Stimulated activated CD4-positive, alpha-beta T cell treated with anti-CD3 and anti-CD28 coated beads, Interleukin-1b, Interleukin-23, amount 100 ng/mL, for 1 hour (primary cell): ENCODE measurements at places on chromosomes 2 and 18.

- no peak for DNase-seq
Measured at GRCh38 chr2:216017365-216017764, 4.0 kb upstream of the MREG start.

- no peak for DNase-seq
Measured at GRCh38 chr2:119240311-119241204, 16.9 kb downstream of the STEAP3 start.

DNA sequence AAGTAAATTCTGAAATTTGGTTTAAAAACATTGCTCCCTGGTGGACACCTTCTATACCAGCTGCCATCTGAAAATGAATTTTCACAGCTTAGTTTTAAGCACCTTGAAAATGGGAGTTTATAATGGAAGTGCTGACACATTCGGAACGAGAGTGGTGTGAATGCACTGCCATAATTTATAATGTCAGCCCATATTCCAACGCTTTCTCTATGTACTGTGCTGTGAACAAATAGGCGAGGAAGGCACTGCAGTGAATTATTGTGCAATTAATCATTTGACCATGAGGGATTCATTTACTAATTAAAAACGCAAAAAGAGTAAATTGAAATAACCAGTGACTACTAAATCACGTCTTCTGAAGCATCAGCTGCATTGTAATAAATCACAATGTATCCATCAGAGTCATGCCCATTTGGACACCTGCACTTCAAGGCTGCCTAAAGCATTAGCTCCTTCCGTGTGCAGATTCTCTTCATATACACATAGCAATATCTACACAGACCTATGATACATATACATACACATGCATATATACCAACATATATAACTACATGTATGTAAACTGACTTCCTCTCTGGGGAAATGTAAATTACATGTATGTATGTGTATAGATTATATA lies 699.8 kb downstream of the GALR1 start:
- DNase-seq, result no peak

GRCh38 chr2:137927846-137928245 lies 36.4 kb upstream of the HNMT start:
- no peak for DNase-seq

DNA sequence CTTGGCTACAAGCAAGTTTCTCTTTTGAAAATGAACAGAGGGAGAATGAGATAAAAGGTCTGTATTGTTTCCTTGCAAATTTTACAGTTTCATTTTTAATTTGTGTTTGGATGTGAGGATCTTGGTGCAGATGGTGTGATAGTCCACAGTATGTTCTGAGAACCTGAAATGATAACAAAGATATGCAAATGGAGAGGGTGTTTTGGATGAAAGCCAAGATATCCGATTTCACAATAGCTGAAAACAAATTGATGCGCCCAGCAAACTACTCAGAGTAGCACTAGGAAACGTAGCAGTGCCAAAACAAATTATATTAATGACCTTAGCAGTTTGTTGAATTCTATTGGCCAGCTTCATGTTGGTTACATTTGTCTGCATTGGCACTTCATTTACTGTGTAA lies 683.5 kb downstream of the TMEM182 start:
- no peak for DNase-seq

DNA sequence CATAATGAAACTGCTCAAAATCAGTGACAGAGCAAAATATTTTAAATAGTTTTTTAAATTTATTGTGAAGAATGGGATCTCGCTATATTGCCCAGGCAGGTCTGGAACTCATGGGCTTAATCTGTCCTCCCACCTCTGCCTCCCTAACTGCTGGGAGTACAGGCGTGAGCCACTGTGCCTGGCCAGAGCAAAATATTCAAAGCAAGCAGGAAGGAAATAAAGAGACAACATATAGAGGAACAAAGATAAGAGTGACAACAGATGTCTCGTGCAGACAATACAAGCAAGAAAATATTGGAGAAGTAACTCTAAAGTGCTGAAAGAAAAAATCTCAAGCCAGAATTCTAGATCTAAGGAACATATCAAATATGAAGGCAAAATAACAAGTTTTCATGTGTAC lies 5.0 kb upstream of the SCLY start:
- DNase-seq, result no peak

DNA sequence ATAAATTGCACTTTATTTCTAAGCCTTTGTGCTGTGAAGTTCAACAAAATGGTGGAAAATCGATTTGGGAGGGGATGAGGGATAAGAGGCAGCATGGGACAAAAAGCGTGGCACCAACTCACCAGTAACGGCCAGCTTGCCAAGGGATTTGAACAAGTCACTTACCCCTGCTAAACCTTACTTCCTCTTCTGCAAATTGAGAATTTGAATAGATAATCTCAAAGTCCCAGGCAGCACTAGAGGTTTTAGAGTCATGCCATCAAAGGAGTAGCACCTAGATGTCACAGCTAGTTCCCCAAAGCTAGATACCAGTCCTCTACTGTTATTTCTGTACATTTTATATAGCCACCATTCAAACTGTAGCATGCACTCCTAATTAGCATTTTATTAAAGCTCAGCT lies 83.7 kb upstream of the VRK2 start:
- DNase-seq, result no peak

- no peak for DNase-seq
Measured at GRCh38 chr2:20618886-20619521, 31.9 kb downstream of the HS1BP3 start.

GRCh38 chr2:241894681-241895426 lies 25.3 kb downstream of the RTP5 start:
- no peak for DNase-seq

DNA sequence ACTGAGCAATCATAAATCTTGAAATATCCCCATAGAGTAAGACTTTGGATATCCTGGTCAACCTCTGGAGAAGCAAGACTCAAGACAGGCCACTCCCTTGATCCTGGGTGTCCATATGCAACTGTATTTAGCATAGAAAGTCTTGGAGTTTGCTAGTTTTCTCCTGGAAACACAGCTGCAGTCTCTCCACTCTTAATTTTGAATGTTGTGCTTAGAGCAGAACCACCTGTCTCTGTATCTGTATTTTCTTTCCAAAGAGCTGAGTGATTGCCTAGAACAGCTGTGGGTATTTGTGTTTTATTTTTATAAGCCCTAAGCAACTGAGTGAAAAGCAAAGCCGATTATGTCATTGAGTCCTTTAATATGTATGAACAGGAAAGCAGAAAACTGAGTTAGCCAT lies 64.1 kb upstream of the ADAM23 start:
- no peak for DNase-seq

- DNase-seq, result no peak
Measured at GRCh38 chr2:2573658-2574293, 242.7 kb upstream of the MYT1L start.

DNA sequence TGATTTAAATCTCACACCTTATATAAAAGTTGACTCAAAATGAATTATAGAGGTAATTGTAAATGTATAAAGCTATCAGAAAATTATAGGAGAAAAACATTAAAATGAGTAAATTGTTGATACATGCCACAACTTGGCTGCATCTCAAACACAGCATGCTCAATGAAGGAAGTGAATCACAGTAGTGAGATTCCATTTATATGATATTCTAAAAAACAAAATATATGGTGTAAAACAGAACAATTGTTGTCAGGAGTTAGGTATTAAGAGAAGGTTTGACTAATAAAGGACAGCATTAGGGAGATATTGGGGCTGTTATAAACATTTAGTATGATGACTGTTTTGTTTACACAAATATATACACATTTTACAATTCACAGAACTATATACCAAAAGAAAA lies 356.6 kb upstream of the CELF4 start:
- no peak for DNase-seq

- DNase-seq, result no peak
Measured at GRCh38 chr18:9513971-9514512, 38.7 kb downstream of the RALBP1 start.

DNA sequence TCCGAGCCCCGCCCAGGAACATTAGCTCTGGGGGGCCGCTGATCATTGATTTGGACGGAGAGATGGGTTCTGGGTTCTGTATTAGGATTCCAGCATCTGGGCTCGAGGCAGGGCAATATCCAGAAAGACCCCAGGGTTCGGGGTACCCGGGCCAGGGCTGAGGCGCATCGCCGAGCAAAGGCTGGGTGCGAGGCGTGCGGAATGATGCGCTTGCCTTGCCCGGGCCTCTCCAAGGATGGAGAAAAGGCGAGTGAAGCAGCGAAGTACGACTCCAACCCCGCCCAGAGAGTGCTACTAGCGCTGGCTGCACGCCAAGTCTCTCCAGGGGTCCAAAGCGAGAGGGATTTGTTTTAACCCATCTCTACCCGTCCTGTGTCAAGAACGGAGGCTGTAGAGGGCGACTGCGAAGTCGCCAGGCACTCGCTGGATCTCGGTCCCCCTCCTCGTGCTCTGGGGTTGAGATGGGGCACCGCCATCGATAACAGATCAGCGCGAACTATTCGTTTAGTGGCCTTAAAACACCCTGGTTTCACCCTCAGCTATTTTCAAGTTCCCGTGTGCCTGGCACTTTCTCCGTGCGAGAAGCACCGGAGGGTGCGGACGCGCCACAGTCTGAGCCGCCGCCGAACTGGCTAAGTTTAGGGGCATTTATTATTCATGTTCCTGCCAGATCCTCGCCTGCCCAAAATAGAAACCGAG lies 1.9 kb downstream of the ADCYAP1 start:
- DNase-seq, result no peak

DNA sequence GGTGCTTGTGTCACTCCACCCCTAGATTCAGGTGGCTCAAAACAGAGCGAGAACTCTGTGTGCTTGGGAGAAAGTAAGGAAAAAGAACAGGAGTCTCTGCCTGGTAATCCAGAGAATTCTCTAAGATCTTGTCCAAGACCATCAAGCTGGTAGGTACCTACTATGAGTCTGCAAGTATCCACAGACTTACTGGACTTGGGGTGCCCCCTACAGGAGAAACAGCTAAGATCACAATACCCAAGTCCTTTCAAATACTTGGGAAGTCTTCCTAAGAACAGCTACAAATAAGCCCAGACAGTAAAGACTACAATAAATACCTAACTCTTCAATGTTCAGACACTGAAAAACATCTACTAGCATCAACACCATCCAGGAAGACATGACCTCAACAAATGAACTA lies 1143.6 kb upstream of the ACVR2A start:
- DNase-seq, result no peak

- no peak for DNase-seq
Measured at GRCh38 chr2:39772086-39772811, 6.8 kb downstream of the THUMPD2 start.
